SJSA1 (cell line): ENCODE measurements at places on chromosomes 12 and 14.

- peak; percentile 46 for DNase-seq
Measured at GRCh38 chr14:26281280-26281998, 316.4 kb downstream of the NOVA1 start.

GRCh38 chr12:91356405-91356804, 173.8 kb upstream of the DCN start:
- DNase-seq: no peak

DNA sequence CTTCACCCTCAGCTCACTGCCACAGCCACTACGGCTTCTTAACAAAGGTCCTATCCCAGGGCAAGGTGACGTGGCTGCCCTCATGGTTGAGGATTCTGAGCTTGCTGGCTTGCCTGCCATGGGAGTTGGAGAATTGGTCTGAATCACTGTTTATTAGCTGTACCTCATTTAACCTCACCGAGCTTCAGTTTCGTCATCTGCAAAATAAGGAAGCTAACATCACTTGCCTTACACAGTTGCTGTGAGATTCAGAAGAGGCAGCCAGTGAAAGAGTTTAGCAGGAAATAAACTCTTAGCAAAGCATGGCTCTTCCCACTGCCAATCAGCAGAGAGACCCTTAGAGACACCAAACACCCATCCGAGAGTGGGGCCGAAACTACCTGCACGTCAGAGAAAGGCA, 90.1 kb upstream of the KCNA1 start:
- no peak for DNase-seq

DNA sequence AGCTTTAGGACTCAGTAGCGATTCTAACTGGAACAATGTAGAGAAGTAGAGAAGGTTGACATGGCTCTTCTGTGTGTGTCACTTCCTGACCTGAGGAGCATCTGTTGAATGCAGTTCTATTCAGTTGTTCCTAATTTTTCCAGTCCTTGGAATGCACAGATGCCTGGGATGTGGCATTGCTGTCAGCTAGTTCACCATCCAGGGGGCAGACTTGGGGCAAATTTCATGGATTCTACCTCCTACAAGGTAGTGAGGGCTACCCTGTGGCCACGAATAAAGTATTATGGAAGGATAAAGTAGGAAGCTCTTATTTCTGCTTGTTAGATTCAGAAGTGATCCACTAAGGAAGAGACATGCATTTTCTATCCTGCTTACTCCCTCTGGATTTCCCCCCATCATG, 74.4 kb upstream of the GPATCH2L start:
- DNase-seq: no peak

DNA sequence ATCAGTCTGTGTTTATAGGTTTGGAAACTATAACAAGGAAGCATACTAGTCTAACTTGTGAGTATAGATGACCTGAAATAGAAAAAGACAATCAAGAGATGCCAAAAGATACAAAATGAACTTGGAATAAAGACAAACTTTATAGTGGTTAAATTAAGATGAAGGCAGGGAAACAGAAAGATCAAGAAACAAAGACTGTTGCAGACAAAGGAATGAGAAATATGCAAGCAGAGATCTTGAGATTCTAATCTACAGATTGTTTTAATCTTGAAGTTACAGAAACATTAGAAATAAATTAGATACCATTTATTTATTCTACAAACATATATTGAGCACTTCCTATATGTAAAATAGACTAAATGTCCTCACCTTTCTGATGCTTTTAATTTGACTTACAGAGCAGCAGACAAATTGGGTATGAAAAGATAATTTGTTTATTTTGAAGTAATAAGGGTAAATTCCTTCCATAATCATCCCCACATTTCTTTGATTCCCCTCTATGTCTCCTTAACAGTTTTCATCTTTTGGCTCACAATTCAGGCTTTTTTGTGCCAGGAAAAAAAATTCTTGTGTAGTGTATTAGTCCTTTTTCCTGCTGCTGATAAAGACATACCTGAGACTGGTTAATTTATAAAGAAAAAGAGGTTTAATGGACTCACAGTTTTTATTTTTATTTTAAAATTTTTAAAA, 134.4 kb downstream of the KITLG start:
- DNase-seq: no peak

- DNase-seq: no peak
Measured at GRCh38 chr14:101991352-101991751, 27.0 kb downstream of the DYNC1H1 start.

DNA sequence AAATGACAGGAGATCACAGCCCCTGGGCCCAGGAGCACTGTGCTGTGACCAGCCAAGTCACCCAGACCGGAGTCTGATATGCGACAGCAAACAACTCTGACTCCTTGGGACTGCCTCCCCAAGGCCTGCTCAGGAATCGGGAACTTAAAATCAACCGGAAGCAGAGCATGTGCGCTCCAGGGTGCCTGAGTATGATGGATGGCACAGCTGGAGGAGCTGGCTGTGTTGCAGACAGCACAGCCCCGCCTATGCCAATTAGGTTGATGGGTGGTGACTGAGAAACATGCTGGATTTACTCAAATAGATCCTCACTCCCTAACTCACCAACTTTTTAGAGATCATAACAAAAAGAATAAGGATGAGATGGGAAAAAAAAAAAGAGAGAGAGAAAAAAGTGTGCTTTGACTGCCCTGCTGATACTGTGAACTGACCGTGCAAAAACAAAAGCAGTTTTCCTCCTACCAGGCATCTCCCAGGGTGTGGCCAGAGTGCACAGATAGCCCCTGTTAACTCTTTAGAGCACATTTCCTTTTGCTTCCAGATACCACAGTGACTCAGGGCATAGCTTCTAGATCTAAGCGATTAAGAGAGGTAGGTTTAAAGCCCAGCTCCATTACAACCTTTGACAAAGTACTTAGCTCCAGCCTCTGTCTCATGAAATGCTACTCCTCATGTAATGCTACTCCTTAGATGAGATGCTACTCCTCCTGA, 27.4 kb upstream of the STON2 start:
- DNase-seq: no peak
